ENCODE measurements at places on chromosomes 6 and 20. TPM values are rescaled to one million over a fixed set of nuclear protein-coding genes. Genes with fewer than 3 reads are reported as not detected.

- no peak for DNase-seq
- no peaks in the 10 kb centered on the region for H3K36me3 ChIP-seq
- H3K4me3 ChIP-seq, result no peak overlapping the region
- no peak overlapping the region for H3K27ac ChIP-seq
- H3K27me3 ChIP-seq, result no peaks in the 10 kb centered on the region
- peaks cover 33% of the 10 kb centered on the region for H3K4me1 ChIP-seq
Observed at GRCh38 chr20:58024241-58024721, 204.2 kb downstream of the ANKRD60 start.

DNA sequence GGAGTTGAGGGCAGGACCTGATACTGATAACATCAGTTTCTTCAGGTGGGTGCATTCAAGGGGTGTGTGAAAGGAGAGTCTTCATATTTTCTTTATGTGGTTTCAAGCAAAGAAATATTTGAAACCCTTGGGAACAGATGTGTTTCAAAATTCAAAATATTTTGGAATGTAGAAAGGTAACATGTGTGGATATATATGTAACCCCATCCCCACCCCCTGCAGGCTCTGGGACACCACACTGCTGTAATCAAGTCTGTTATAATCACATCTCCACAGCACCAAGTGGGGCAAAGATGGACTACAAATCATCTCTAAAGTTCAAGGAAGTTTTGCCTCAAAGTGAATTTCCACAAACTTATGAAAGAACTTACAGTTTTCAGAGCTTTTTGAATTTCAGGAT lies 41.1 kb downstream of the CLIC5 start:
- no peak overlapping the region for H3K27ac ChIP-seq
- no peaks in the 10 kb centered on the region for H3K4me1 ChIP-seq
- no peak overlapping the region for H3K4me3 ChIP-seq

- H3K4me3 ChIP-seq, result no peak overlapping the region
- no peak overlapping the region for H3K27ac ChIP-seq
- H3K27me3 ChIP-seq, result no peaks in the 10 kb centered on the region
- DNase-seq, result no peak
Observed at GRCh38 chr20:51463998-51464397, 78.5 kb downstream of the NFATC2 start.

DNA sequence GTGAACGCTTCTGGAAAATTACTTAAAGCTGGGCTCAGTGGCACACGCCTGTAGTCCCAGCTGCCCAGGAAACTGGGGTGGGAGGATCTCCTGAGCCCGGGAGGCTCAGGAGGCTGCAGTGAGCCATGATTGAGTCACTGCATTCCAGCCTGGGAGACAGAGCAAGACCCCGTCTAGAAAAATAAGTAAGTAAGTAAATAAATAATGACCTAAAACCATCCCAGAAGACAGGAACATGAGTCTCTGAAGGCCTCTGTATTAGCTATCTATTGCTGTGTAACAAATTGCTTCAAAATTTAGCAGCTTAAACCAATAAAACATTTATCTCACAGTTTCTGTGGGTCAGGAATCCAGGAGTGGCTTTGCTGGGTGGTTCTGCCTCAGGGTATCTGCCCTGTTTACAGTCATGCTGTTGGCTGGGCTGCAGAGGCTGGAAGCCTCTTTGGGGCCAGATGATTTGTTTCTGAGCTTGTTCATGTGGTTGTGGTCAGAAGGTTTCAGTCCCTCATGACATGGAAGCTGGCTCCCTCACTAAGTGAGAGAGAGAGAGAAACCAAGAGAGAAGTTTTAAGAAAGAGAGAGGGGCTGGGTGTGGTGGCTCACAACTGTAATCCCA lies 48.4 kb upstream of the NCOA3 start:
- no peak overlapping the region for H3K27ac ChIP-seq
- no peaks in the 10 kb centered on the region for H3K36me3 ChIP-seq
- H3K4me3 ChIP-seq, result no peak overlapping the region
- no peak for DNase-seq

- no peaks in the 10 kb centered on the region for H3K36me3 ChIP-seq
- H3K27ac ChIP-seq, result no peak overlapping the region
- H3K4me3 ChIP-seq, result no peak overlapping the region
- DNase-seq, result no peak
- H3K4me1 ChIP-seq, result no peaks in the 10 kb centered on the region
- no peaks in the 10 kb centered on the region for H3K27me3 ChIP-seq
Observed at GRCh38 chr20:33188421-33188820, 20.5 kb downstream of the BPIFA2 start.

DNA sequence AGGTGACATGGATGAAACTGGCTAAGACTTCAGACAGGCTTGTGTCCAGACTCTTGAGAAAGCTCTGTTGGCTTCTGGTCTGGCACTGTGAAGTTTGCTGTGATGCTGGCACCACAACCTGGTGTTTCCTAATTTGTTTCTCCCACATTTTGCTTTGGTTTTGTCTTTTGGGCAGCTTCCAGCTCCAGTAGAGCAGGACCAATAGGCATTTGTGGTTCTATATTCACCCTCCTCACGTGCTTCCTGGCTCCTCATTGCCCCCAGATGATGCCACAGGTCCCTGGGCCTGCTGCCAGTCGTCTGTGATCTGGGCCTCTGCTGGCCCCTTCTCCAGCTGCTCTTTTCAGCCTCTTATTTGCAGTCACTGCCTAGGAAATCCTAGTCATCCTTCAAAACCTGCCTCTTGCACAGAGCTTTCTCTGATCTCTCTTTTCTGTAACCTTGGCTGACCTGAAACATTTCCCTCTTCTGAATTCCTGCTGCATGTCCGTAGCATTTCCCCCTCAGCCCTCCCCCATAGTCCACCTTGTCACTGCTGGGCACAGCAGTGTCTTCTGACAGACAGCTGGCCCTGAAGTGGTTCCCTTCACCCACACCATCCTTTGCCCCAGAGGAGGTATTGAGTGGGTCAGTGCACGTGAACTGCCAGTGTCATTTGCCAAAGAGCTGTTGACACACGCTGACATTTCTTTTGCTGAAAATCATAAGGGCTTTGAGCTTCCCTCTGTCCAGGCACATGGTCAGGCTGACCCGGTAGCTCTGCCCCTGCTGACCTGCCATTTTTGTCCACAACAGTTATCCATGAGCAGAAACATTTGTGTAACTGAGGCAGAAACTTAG lies 63.0 kb downstream of the PTPN1 start:
- peaks cover 36% of the 10 kb centered on the region for H3K4me1 ChIP-seq
- H3K4me3 ChIP-seq, result no peak overlapping the region
- H3K27me3 ChIP-seq, result no peaks in the 10 kb centered on the region
- DNase-seq, result peak; percentile 65
- H3K36me3 ChIP-seq, result peaks cover 48% of the 10 kb centered on the region

DNA sequence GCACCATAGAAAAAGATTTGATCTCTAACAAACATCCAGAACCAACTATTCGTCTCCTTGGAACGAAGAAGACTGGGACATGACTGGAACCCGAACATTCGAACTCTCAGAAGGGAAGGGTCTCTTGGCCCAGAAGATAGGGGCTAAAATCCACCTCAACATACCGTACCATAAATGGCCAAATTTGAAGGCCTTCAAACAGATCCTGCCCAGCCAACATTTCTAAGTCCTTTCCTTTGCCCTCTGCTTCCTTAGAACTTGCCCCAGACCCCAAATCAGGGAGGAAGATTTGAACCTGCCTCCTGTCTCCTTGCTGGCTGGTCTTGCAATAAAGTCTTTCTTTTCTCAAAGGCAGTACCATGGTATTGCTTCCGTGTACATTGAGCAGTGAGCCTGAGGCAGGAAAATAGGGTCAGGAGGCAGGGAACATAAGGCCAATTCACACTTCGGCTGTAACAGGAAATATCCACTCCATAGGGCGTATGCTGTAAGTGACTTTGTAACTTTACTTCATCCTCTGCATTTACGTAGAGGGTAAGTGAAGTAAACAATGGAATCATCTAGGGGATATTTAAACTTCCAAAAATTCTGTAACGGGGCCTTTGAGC lies 1.8 kb upstream of the PXDC1 start:
- H3K27me3 ChIP-seq, result no peaks in the 10 kb centered on the region
- peaks cover 30% of the 10 kb centered on the region for H3K4me1 ChIP-seq
- H3K4me3 ChIP-seq, result no peak overlapping the region
- no peak overlapping the region for H3K27ac ChIP-seq
- DNase-seq, result no peak

GRCh38 chr6:19668710-19669109 lies 168.5 kb upstream of the ID4 start:
- no peaks in the 10 kb centered on the region for H3K36me3 ChIP-seq
- no peak overlapping the region for H3K4me3 ChIP-seq
- no peaks in the 10 kb centered on the region for H3K4me1 ChIP-seq

DNA sequence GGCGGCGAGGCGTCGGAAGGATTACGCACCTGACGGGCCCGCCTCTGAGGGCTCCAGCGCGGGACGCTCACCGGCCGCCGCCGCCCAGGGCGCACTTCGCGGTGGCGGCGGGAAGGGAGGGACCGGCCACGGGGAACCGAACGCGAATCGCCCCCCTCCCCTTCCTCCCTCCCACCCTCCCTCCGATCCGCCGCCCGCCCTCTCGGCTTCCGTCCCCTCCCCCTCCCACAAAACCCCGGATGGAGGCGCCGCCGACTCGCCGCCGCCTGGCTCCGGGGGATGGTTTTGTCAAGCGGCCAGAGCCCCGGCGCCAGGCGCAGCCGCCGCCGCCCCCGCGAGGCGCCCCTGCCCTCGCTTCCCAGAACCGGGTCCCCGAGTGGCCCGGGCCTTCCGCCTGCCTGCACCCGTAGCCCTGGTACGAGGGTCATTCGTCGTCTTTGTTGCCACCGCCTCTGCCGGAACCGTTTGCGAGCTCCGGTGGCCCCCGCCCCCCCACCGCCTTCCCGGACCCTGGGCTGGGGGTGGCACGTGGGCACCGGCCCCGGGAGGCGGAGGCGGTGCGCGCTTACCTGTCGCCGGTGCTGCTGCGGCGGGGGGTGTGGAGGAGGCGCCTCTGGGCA lies 398 bp downstream of the ZBTB2 start:
- peak overlapping the region; percentile 79 for H3K27ac ChIP-seq
- peaks cover 2% of the 10 kb centered on the region for H3K36me3 ChIP-seq
- peak overlapping the region; percentile 58 for H3K4me3 ChIP-seq

GRCh38 chr6:1560281-1561058 lies 49.2 kb upstream of the FOXC1 start:
- H3K36me3 ChIP-seq, result no peaks in the 10 kb centered on the region
- H3K27ac ChIP-seq, result no peak overlapping the region
- H3K4me1 ChIP-seq, result peaks cover 3% of the 10 kb centered on the region
- no peaks in the 10 kb centered on the region for H3K27me3 ChIP-seq
- no peak overlapping the region for H3K4me3 ChIP-seq
- no peak for DNase-seq

GRCh38 chr20:58747211-58747610 lies 54.6 kb downstream of the NPEPL1 start:
- H3K27me3 ChIP-seq, result peaks cover 11% of the 10 kb centered on the region
- peaks cover 11% of the 10 kb centered on the region for H3K4me1 ChIP-seq
- no peak overlapping the region for H3K4me3 ChIP-seq
- DNase-seq, result no peak
- no peak overlapping the region for H3K27ac ChIP-seq

DNA sequence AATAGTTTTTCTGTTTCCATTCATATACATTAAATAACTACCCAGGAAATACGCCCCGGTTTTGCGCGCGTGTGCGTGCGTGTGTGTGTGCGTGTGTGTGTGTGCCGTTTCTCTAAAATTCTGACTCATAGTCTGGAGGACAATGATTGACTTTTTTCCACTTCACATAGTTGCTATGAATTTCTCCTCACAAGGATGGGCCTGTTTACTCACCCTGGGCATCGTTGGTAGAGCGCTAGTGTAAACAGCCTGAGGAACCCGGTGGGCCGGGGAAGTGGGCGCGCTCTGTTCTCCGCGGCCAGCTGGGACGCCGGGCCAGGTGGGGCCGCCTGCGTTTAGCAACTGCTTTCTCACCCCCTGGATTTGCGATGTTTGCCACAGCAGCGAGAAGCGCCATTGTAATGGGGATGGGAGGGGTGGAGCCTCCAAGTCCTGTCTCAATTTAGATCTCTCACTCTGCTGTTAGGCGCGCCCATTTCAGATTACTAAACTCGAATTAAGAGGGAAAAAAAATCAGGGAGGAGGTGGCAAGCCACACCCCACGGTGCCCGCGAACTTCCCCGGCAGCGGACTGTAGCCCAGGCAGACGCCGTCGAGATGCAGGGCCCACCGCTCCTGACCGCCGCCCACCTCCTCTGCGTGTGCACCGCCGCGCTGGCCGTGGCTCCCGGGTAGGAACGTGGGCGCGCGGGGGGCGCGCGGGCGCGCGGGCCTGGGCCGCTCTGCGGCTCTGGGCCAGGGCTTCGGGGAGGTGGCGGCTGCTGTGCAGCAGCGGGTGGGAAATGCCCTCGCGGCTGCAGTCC lies at the start of gene CD109:
TSS of gene CD109 (plus strand) at position 585 of the 803 bp plus-strand sequence. CDS start at position 598, 13 bp downstream.
- peak within 1 kb of the TSS; percentile 86 for H3K27ac ChIP-seq
- H3K27me3 ChIP-seq, result no peaks in the 10 kb centered on the region
- no peaks in the 10 kb centered on the region for H3K36me3 ChIP-seq
- H3K4me1 ChIP-seq, result peaks cover 14% of the 10 kb centered on the region
- peak; percentile 39 for DNase-seq
- peak within 1 kb of the TSS; percentile 59 for H3K4me3 ChIP-seq

GRCh38 chr6:41463062-41463930 lies 82.9 kb upstream of the FOXP4 start:
- H3K27me3 ChIP-seq, result peaks cover 23% of the 10 kb centered on the region
- no peak overlapping the region for H3K27ac ChIP-seq
- H3K4me1 ChIP-seq, result peaks cover 9% of the 10 kb centered on the region
- DNase-seq, result no peak

Gene HLA-F
- total RNA-seq, result 12.7 TPM

Gene ZNF318
- 17.7 TPM for total RNA-seq

Gene PRRT1
- 0.89 TPM for total RNA-seq

All from spinal cord (tissue), 10 donors.